ENCODE measurements at places on chromosomes 5 and 9. TPM values are rescaled to one million over a fixed set of nuclear protein-coding genes. Genes with fewer than 3 reads are reported as not detected.

GRCh38 chr5:1950708-1951103, 68.0 kb upstream of the IRX4 start:
- peaks cover 61% of the 10 kb centered on the region for H3K4me1 ChIP-seq
- H3K27ac ChIP-seq, result peak overlapping the region; percentile 21
- no peaks in the 10 kb centered on the region for H3K36me3 ChIP-seq
- peak overlapping the region; percentile 1 for H3K4me3 ChIP-seq
- peaks cover 19% of the 10 kb centered on the region for H3K27me3 ChIP-seq
- no peak for DNase-seq

GRCh38 chr9:76911971-76912370, 6.1 kb upstream of the PRUNE2 start:
- H3K36me3 ChIP-seq, result no peaks in the 10 kb centered on the region
- H3K4me1 ChIP-seq, result peaks cover 12% of the 10 kb centered on the region
- H3K27me3 ChIP-seq, result peaks cover under 1% of the 10 kb centered on the region
- H3K27ac ChIP-seq, result no peak overlapping the region
- H3K4me3 ChIP-seq, result no peak overlapping the region
- DNase-seq, result no peak

GRCh38 chr9:82034956-82035731, 46.6 kb downstream of the SPATA31D1 start:
- no peaks in the 10 kb centered on the region for H3K36me3 ChIP-seq
- H3K27me3 ChIP-seq, result no peaks in the 10 kb centered on the region
- no peak overlapping the region for H3K27ac ChIP-seq
- no peaks in the 10 kb centered on the region for H3K4me1 ChIP-seq
- DNase-seq, result no peak

DNA sequence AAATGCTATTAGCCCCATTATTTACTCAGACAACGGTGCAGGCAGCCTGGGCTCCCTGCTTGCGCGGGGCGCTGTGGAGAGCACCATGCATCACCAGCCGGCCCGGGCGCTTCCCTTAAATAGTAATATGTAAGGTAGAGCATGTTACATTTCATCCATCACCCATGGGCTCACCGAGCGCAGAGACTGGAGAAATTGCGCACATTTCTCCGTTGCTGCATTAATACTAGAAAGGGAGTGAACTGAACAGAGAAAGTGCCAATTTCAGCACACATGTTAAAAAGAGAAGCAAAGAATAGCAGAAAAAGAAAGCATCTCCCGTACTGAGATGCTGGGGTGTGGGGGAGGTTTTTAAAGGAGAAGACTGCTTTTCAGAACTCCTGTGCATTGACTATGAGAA, 400.3 kb downstream of the ZSWIM6 start:
- DNase-seq, result no peak
- no peaks in the 10 kb centered on the region for H3K36me3 ChIP-seq
- H3K4me1 ChIP-seq, result peaks cover 11% of the 10 kb centered on the region
- H3K27ac ChIP-seq, result no peak overlapping the region

DNA sequence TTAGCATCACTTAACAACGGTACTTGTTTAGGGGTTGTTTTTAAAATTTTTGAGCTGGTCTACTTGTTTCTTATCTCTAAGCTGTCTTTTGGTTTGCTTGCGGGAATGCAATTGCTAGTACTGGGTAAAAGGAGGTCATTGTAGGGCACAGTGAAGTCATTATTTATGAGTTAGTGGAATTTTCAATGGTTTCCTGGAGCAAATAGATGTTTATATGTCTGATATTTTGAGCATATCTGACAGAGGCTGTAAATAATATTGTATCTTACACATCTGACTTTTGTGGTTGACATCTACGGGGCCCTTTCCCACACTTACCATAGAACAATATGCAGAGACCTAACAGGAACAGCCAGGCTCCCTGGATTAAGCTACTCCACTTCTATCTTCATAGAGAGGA, 90.4 kb upstream of the IL6ST start:
- H3K27me3 ChIP-seq, result peaks cover 3% of the 10 kb centered on the region
- no peak overlapping the region for H3K4me3 ChIP-seq
- H3K36me3 ChIP-seq, result peaks cover 4% of the 10 kb centered on the region
- H3K4me1 ChIP-seq, result no peaks in the 10 kb centered on the region

DNA sequence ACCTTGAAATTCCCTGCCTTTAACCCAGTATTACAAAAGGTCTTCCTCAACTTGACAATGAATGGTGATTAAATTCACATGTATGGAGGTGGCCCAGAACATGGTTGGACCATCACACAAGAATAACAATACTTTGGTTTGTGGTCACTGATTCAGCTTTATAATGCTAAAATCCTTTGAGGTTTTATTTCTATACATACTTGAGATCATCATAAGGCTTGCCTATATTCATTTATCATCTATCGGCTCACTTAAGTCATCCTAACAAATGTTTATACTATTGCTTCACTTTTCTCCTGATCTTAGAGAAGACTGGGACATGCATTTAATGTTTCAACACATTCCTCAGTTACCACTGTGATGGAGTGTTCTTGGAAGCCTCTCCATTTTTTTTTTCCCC, 191.3 kb downstream of the DMAC1 start:
- no peaks in the 10 kb centered on the region for H3K4me1 ChIP-seq
- H3K27me3 ChIP-seq, result no peaks in the 10 kb centered on the region
- H3K4me3 ChIP-seq, result no peak overlapping the region

GRCh38 chr9:71446473-71447411, 321.6 kb downstream of the CEMIP2 start:
- H3K27me3 ChIP-seq, result no peaks in the 10 kb centered on the region
- H3K4me3 ChIP-seq, result peak overlapping the region; percentile 89
- H3K4me1 ChIP-seq, result peaks cover 9% of the 10 kb centered on the region
- H3K36me3 ChIP-seq, result no peaks in the 10 kb centered on the region

GRCh38 chr5:6080436-6080835, 297.9 kb downstream of the MED10 start:
- H3K27ac ChIP-seq, result no peak overlapping the region
- no peaks in the 10 kb centered on the region for H3K27me3 ChIP-seq
- H3K4me1 ChIP-seq, result no peaks in the 10 kb centered on the region

Gene CMYA5
- 0.36 TPM for total RNA-seq

Gene NMRK1
- 58.2 TPM for total RNA-seq

- DNase-seq, result no peak
- H3K36me3 ChIP-seq, result peaks cover 3% of the 10 kb centered on the region
- peaks cover 13% of the 10 kb centered on the region for H3K27me3 ChIP-seq
- H3K4me1 ChIP-seq, result no peaks in the 10 kb centered on the region
- no peak overlapping the region for H3K4me3 ChIP-seq
These were observed 133.3 kb downstream of the CACNA1B start for GRCh38 chr9:138010861-138011260.

GRCh38 chr5:149080294-149080693, 17.4 kb upstream of the SH3TC2 start:
- no peak for DNase-seq
- H3K27me3 ChIP-seq, result no peaks in the 10 kb centered on the region
- H3K27ac ChIP-seq, result no peak overlapping the region
- peaks cover 4% of the 10 kb centered on the region for H3K4me1 ChIP-seq
